CD4-positive, alpha-beta T cell treated with Interleukin-6 at 100 ng/mL for 8 hours (primary cell): ENCODE measurements at places on chromosomes 4 and X.
A peak's percentile ranks its signal among the peaks of the same experiment; 100 is the strongest.

DNA sequence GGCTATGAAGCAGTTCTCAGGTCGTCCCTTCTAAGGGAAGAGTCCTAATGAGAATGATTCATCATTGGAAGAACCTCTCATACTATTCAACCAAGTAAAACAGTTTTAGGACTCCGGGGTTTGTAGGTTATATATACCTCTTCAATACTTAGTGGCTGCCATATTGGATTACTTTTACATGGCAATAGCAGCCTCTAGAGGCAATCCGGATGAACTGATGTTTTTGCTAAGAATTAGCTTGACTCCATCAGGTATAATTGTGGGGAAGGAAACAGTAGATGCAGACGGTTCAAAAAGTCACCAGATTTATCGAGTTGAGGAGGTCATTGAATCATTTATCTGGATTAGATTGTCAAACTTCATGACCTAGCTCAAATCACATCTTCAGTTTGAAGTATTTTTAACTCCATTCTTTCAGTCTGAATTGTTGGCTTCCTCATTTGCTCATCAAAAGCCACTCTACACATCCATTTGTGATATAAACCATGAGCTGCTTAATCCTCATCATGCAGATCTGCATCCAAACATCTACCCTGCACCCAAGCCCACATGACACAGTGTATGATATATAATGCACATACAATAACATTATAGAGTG is 28.4 kb downstream of the GUCY1B1 start:
- no peak for DNase-seq

DNA sequence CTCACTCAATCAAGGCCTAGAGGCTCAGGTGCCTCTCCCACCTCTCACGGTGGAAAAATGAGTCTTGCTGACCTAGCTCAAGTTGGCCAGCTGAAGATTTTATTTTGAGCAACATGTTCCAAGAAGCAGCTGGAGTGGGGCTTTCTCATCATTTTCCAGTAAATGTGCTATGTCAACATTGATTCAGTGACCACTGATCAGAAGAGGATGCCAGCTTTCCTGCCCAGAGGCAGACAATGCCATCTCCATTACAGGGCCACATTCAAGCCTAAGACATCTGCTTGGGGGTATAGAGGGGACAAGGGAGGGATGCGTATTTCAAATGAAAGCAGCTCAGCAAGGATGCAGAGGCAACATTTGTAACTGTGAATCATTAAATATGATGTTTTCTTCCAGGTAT is 3.0 kb downstream of the MEPE start:
- no peak for DNase-seq

GRCh38 chrX:69496183-69496582 is 7.9 kb upstream of the NALF2 start:
- no peak for DNase-seq

DNA sequence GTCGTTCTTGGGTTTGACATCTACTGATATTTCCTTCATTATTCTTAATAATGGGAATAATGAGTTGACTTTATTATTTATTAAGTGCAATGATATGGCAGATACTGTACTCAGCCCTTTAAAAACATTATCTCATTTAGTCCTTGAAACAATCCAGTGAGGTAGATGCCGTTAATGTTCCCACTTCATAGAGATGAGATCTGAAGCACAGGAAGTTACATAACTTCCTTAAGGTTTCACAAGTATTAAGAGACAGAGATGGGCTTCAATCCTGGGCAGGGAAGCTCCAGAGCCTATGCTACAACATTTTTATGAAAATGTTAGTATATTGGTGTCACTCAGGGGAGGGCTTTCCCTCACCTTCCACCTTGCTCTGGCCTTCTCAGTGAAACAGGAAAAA is 9.7 kb upstream of the KLHL13 start:
- no peak for DNase-seq

GRCh38 chrX:2889045-2889605 is 40.0 kb downstream of the ARSD start:
- no peak for DNase-seq

GRCh38 chr4:61958591-61958990 is 758.5 kb downstream of the ADGRL3 start:
- DNase-seq: no peak

DNA sequence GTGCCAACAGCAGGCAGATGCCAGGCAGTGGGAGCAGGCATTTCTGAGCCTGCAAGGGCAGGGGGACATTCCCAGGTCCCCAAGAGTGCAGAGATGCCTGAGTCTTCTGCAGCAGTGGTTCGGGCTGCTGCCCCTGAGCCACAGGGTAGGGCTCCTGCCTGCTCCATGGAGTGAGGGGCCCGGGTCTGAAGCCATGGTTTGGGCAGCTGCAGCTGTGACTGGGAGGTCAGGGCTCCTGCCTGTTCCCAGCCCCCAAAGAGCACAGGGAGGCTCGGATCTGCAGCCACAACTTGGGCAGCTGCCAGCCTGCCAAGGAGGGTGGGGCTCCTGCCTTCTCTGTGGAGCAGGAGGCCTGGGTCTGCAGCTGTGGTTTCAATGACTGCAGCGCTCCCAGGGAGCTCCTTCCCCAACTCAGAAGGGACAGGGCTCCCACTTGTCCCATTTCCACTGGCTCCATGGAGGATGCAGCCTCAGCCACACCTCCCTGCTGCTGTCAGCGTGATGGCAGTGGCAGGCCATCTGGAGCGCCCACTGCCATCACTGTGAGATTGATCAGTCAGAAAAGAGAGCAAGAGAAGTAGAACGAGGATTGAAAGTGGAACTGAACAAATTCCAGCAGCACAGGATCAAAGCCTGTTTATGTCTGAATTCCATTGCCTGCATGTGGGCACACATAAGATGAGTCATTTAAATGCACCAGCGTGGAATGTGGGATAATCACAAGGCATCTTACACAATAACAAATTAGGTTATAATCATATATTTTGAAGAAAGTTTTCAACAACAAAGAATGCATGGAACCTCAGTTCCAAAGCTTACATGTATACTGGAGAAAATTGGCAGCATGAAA is 93.1 kb upstream of the CXorf51A start:
- no peak for DNase-seq

DNA sequence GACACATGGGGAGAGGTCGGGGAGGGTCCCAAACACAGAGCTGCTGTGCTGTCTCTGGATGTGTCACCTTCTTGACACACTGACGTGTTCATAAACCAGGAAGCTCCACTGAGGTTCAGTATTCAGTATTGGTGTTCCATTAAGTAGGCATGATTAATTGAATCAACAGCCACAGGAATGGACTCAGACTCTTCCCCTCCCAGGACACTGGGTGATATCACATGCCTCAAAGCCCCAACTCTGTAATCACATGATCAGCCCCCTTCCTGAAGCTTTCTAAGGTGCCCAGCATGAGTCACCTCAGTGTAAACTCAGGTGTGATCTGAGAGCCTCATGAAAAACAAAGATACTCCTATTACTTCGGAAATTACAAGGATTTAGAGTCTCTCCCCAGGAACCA is 21.1 kb upstream of the HNRNPD start:
- no peak for DNase-seq

DNA sequence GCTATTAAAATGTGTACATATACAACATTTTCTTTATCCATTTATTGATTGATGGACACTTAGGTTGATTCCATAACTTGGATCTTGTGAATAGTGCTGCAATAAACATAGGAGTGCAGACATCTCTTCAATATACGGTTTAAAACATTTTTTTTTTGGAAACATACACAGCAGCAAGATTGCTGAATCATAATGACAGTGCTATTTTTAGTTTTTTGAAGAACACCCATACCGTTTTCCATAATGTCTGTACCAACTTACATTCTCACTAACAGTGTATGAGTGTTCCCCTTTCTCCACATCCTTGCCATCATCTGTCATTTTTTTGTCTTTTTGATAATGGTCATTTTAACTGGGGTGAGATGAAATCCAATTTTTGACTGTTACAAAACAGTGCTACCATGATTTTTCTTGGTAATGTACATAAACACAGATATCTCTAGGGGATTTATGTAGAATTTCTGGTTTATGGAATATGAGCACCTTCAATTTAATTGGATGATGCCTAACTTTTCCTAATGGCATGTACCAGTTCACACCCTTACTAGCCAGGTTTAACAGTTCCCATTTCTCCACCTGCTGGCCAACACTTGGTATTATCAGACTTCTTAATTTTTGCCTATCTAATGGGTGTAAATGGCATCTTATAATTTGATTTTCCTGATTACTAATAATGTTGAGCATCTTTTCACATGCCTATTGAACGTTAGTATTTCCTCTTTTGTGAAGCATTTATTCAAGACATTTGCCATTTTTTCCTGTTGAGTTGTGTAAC is 21.0 kb upstream of the TMSB15B start:
- peak; percentile 16 for DNase-seq

DNA sequence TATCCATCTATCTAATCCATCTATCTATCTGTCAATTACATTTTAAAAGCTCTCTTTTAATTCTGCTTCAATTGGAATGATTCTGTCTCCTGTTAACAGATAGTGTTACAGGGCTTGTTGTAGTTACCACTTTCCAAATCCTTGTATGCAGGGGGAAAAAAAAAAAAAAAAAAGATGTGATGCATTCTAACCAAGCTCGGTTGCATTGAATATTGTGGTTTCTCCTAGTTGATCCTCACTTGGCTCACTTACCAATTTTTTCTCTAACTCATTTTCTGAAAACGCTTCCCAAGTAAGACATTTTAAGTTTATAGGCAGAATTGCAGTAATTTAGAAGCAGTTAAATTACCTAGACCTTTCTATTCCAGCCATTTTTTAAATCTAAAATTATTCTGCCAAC is 327.9 kb upstream of the PITX2 start:
- no peak for DNase-seq

DNA sequence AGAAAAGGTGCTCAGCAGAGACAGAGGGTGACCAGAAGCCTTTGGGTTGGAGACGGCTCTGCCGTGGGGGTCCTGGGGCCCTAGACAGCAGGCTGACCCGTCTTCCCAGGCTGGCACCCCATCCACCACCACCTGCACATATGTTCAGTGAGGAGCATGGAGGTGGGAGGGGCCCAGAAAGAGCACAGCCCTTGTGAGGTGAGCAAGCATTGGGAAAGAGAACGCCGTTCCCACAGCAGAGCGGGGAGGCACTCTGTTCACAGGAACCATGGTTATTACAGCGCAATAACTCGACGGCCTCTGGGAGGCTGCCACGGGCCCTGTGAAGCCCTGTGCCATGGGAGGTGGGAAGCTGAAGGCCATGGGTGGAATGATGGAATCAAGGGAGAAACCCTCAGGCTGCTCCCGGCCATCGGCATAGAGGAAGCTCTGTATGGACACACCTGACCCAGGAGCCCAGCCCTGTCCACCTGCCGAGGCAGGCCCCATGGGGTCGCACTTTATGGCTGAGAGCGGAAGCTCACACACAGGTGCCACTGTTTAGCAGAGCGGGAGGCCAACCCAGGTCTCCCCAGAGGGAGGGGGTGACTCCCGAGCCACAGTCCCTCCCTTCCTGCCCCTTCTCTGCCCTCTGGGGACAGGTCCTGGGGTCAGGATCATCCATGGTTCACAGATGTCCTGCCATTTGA is 93.5 kb upstream of the AFAP1 start:
- DNase-seq: no peak

DNA sequence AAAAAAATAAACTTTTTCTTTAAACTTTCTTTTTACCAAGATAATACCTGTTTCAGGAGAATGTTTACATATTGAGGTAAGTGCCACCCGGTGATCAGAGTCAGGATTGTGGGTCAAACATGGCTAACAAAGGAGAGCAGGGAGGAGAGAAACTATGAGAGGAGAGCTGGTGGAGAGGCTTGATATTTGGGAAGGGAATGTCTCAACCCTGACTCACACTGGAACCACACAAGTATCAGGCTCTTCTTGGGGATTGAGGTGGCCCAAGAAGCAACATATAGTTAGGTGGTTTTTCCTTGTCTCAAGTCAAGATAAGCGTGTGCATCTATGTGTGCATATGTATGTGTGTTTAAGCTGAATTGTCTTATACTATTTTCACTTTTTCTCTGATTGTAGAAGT is 6.7 kb downstream of the TCEAL1 start:
- no peak for DNase-seq
